ENCODE measurements at places on chromosomes 7 and 10.

- DNase-seq, result peak; percentile 94
Measured at GRCh38 chr7:99762680-99763327, 21.2 kb downstream of the CYP3A4 start.

GRCh38 chr7:150954201-150954985 lies 23.7 kb downstream of the KCNH2 start:
- no peak for DNase-seq

GRCh38 chr7:35436452-35436851 lies 182.6 kb upstream of the TBX20 start:
- DNase-seq, result no peak

DNA sequence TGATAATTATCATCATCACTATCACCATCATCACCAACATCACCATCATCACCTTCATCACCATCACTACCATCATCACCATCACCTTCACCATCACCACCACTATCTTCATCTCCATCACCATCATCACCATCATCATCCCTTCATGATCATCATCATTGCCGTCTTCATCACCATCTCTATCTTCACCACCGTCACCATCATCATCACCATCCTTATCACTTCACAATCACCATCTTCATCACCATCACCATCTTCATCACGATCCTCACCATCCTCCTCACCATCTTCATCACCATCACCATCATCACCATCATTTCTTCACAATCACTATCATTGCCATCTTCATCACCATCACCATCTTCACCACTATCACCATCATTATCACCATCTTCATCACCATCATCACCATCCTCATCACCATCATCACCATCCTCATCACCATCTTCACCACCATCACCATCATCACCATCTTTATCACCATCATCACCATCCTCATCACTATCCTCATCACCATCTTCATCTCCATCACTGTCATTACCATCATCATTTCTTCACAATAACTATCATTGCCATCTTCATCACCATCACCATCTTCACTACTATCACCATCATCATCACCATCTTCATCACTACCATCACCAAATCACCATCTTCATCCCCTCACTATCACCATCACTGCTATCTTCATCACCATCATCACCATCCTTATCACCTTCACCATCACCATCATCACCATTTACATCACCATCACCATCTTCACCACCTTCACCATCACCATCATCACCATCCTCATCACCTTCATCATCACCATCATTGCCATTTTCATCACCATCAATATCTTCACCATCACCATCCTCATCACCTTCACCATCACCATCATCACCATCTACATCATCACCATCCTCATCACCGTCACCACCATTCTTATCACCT lies 72.4 kb upstream of the DNAAF5 start:
- no peak for DNase-seq

DNA sequence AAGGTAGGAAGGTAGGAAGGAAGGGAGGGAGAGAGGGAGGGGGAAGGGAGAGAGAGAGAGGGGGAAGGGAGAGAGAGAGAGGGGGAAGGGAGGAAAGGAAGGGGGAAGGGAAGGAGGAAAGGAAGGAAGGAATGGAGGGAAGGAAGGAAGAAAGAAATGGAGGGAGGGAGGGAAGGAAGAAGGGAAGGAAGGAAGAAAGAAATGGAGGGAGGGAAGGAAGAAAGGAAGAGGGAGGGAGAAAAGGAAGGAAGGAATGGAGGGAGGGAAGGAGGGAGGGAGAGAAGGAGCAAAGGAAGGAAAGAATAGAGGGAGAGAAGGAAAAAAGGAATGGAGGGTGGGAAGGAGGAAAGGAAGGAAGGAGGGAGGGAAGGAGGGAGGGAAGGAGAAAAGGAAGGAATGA lies 176.4 kb upstream of the PTER start:
- no peak for DNase-seq

DNA sequence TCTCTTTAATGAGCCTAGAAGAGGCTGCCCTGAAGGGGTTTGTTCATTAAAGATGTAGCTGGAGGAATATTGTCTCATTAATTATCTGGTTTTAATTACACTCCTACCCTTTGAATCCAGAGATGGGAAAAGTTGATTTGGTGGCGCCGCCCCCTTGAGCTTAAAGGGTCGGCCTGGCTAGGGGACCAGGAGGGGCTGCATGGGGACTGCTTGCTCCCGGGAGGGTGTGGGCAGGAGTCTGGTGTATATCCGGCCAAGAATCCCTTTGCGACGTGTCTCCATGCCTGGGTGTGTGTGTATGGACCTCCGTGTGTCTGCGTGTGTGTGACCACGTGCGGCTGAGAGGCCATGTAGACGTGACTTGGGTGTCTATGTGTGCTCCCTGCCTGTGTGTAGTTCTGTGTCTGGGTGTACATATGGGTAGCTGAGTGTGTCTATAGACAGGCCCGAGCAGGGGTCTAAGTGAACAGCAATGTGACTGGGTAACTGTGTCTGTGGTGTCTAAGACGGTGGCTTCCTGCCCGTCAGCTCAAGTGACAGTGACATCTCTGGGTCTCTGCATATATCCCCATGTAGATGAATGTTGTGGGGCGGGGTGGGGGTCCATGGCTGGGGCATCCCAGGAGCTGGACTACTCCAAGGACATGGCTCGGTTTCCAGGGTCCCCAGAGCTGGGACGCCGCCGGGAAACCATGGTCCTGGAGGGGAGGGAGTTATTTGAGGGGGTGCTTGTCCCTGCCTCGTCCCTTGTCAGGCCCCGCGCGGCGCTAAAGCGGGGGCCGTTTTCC lies 10.7 kb downstream of the LBX1 start:
- no peak for DNase-seq

- DNase-seq, result no peak
Measured at GRCh38 chr7:3103614-3104398, 60.1 kb upstream of the CARD11 start.

- DNase-seq, result no peak
Measured at GRCh38 chr10:79191951-79192676, 123.3 kb downstream of the ZMIZ1 start.

GRCh38 chr7:134493091-134493490 lies 34.2 kb upstream of the AKR1B1 start:
- DNase-seq, result no peak

GRCh38 chr7:1548438-1548831 lies 7.6 kb downstream of the TMEM184A start:
- DNase-seq, result no peak

GRCh38 chr10:974785-975074 lies 13.5 kb upstream of the GTPBP4 start:
- no peak for DNase-seq

DNA sequence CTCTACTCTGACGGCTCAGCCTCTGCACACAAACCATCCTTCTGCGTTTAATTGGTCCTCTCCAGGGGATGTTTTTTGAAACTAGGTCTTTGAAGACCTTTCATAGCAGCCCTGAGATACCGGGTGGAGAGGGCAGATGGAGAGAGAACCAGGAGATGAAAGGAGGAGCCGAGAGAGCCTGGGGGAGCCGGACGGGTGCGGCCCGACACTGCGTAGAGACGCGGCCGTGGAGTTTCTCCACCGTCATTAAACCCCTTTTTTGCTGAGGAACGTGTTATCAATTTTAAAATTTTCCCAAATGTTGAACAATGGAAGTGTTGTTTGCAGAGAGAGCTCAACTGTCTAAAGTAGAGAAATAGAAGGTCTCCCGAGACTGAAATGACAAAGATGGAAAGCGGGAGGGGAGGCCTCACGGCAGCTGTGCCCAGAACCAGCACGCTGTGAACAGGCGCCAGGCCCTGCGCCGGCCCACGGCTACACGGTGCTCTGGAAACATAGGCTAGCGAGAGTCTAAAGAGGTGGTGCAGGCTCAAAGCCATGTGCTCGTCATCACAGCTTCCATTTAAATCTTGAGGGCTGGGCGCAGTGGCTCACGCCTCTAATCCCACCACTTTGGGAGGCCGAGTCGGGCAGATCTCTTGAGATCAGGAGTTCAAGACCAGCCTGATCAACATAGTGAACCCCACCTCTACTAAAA lies 307.0 kb downstream of the PTPRN2 start:
- no peak for DNase-seq

GRCh38 chr7:85464042-85464651 lies 277.3 kb upstream of the SEMA3D start:
- no peak for DNase-seq

DNA sequence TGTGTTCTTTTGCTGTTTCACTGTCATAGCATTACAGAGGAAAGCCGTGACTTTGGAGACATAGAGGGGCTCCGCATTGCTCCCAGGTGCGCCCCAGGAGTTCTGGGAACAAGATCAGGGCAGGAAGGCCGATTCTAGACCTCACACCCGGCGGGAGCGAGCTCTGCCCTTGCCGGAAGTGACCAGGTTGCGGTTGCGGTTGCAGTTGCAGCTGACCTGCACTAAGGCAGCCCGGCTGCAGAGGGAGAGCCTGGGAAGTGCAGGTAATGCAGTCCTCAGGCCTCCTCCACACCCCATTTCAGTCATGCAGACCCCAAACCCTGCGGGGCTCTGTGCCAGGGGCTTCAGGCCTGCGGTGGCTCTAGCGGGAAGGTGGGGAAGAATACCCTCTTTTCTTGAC lies 130.0 kb upstream of the LANCL2 start:
- no peak for DNase-seq

All from stromal cell of bone marrow (primary cell).